Activated naive CD4-positive, alpha-beta T cell treated with anti-CD3 and anti-CD28 coated beads for 36 hours (primary cell): ENCODE measurements at places on chromosomes 6 and 20. TPM values are rescaled to one million over a fixed set of nuclear protein-coding genes. Genes with fewer than 3 reads are reported as not detected.

Gene CCN5
- total RNA-seq = not detected

Gene OLIG3
- total RNA-seq = not detected

Gene C6orf132
- 0.14 TPM for total RNA-seq

Gene DCDC2
- not detected for total RNA-seq

Gene LY6G6F
- not detected for total RNA-seq

Gene DNPH1
- 59.8 TPM for total RNA-seq

Gene CALHM5
- not detected for total RNA-seq

Gene GRM1
- total RNA-seq = not detected
